Stimulated activated CD8-positive, alpha-beta memory T cell treated with anti-CD3 and anti-CD28 coated beads, Interleukin-7, amount 100 ng/mL, for 4 hours (primary cell): ENCODE measurements at places on chromosomes 16 and 17.

DNA sequence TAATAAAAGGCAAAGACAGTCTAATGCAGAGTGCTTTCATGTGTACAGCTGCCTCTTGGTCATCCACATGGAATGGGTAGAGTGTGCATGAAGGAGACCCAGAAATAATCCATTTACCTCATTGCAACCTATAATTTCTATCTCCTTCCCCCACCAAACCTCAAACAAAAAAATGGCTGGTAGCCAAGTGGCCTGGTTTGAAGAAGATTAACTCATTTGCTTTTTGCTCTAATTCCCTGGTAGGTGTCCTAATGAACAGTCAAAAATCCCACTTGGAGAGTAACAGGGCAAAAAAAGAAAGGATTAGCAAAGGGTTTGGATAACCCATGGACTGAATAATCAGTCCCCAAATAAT is 13.0 kb upstream of the LYRM9 start:
- DNase-seq = no peak

DNA sequence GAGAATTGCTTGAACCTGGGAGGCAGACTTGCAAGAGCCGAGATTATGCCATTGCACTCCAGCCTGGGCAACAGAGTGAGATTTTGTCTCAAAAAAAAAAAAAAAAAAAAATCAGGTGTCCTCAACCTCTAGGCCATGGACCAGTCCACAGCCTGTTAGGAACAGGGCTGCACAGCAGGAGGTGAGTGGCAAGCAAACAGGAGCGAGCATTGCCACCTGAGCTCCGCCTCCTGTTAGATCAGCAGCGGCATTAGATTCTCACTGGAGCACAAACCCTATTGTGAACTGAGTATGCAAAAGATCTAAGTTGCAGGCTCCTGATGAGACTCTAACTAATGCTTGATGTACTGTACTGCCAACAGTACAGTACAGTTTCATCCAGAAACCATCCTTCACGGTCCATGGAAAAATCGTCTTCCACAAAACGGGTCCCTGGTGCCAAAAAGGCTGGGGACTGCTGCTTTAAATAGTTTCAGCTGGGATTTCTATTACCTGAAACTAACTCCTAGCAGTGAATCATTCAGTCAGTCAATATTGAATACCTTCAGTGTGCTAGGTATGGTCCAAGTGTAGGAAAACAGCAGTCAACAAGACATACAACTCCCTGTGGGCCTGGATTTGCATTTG is 56.3 kb upstream of the DHX40 start:
- DNase-seq = no peak

- no peak for DNase-seq
Observed at GRCh38 chr16:4257646-4258556, 14.9 kb downstream of the TFAP4 start.

GRCh38 chr16:14286368-14287230 is 215.5 kb downstream of the MRTFB start:
- no peak for DNase-seq

DNA sequence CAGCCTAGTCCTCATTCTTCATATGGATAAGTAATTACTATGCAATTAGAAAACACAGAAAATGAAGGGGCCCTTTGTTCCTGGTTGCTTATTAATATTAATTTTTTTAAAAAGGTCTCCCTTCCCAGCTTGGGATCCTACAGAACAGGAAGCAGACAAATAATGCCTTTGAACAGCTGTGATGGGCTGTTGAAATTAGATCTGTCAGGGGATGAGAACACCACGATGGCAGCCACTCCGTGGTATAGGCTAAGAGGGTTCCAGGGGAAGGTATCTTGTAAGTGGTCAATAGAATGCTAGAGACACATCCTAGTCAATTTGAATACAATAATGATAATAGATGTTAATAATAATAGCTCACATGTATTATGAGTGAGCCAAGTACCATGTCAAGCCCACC is 83.1 kb downstream of the CCDC182 start:
- no peak for DNase-seq

GRCh38 chr17:42107597-42108576 is 4.6 kb downstream of the DHX58 start:
- peak; percentile 69 for DNase-seq

- DNase-seq = no peak
Observed at GRCh38 chr16:8655184-8655717, 19.2 kb upstream of the ABAT start.

DNA sequence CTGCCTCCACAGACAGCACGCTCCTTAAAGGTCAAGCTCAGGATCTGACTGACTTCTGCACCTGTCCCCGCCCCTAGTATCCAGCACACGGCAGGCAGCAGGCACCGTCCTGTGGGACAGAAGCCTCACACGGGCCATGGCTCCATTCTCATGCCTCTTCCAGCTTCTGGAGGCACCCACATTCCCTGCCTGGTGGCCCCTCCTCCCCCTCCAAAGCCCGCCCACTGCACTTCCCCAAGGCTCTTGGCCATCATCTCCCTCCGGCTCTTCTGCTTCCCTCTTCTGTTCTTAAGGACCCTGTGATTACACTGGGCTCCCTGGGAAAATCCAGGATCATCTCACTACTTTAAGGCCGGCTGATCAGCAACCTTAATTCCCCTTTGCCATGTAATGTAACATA is 3.5 kb downstream of the CANT1 start:
- no peak for DNase-seq

- DNase-seq = no peak
Observed at GRCh38 chr17:74298778-74299177, 24.7 kb downstream of the DNAI2 start.

DNA sequence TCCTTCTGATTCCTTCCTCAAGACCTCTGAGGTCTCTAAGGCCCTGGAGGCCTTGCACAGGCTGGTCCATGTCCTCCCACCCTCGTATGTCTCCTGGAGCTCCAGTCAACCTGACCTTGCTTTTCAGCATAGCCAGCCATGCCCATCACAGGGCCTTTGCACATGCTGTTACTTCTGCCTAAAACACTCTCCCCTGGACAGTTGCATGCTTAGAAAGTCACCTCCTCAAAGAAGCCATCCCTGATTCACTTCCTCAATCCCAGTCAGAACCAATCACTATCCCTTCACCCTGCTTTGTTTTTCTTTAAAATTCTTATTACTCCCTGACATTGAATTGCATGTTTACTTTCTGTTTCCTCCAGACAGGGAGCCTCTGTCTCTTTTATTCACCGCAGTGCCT is 322.1 kb upstream of the CCL2 start:
- no peak for DNase-seq

GRCh38 chr16:70250748-70251628 is 752 bp downstream of the EXOSC6 start:
- peak; percentile 27 for DNase-seq

DNA sequence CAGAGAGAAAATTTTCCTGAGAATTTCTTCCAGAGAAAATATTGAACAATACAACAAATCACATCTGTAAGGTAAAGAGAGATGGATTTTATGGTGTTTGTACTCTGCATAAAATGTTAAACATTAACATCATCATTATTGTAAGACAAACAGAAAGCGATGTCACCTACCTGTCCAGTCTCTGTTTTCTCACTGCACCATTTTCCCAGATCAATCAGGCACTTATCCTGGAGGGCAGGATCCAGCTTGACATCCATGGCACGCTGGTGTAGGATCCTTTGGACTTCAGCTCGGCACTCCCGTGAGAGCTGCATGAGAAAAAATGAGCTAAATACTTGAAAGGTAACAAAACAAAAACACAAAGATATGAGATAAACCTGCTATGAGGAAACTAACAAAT is 55.9 kb upstream of the CLEC18B start:
- no peak for DNase-seq

DNA sequence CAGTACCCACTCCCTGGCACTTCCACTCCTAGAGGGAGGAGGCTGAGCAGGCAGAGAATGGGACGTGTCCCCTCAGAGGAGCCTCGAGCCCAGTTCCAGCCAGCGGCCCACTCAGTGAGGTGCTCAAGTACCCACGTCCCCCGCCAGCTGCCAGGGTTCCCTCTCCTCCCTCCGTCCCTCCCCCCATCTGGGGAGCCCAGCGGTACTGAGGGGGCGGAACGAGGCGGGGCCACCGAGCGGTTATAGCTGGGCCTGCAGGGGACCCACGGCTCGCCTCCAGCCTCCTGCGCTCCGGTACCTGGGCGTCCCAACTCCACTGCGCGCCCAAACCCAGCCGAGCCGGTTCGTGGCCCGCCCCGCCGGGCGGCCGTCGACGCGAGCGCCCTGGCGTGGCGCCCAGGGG is at the start of gene NPW:
Gene NPW (plus strand): TSS at position 268 of the 403 bp plus-strand sequence.
- DNase-seq = no peak

DNA sequence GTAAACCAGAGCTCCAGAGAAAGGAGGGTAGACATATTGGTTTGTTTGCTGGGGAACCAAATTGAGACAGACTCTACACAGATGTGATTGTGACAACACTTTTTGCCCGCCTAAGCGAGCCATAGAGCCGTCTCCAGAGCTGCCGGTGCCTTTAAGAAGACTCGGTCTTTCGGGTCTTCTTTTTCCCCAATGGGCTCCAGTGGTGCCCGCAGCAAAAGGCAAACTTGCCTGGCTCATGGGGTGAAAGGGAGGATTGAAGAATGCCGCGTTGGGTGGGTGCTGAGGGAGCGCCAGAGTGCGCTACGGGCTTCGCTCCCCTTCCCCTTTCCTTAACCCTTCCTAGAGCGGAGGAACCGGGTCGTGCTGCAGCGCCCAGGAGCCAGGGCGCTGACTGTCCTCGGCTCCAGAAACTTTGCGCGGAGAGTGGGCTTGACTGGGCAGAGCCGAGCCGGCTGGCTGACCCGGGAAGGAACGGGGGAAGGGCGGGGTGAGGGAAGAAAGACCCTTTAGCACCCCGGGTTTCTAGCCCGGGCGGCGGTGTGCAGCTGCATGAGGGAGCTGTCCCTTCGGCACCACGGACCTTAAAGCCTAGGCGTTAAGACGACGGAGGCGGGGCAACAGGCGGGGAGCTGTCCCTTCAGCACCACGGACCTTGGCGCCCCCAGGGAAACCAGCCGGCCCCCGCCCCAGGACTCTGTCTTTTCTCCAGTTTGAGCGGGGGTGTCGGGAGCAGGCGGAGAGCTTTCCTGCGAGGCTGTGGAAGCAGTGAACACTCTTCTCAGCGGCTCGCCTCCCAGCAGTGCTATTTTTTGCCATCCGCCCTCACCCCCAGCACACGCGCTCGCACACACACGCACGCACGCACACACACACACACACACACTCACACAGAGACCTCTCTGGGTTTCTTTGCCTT is at the start of gene CACNG3:
Gene CACNG3 (plus strand): TSS at position 880 of the 916 bp plus-strand sequence. CDS start 420 bp downstream, outside the sequence.
- peak; percentile 11 for DNase-seq

DNA sequence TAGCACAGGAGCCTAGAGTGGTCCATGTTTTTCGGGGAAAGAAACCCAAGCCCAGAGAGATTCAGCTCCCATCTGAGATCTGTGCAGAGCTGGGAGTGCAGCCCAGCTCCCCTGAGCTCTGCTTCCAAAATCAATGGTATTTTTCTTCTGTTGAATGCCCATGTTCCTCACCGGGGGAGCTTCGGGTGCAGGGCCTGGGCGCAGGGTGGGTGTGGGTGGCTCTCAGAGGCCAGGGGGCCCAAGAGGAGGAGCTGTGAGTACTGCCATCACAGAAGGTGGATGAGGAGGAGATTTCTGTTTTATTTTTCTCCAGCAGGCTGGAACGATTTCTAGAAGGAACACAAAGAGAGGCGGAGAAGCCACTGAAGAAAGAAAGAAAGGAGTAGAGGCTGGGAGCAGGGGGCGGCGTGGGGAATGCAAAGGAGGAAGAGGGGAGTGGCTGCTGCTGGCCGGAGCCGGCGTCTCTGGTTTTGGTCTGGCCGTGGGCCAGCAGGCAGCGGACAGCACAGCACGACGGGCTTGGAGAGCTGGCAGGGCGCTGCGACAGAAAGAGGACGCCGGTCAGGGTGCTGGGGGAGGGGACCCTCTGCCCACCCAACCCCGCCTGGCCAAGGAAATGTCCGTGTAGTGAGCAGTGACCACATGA is 76.2 kb upstream of the KSR1 start:
- DNase-seq = no peak

- DNase-seq = no peak
Observed at GRCh38 chr16:3637371-3637923, 17.0 kb upstream of the DNASE1 start.

DNA sequence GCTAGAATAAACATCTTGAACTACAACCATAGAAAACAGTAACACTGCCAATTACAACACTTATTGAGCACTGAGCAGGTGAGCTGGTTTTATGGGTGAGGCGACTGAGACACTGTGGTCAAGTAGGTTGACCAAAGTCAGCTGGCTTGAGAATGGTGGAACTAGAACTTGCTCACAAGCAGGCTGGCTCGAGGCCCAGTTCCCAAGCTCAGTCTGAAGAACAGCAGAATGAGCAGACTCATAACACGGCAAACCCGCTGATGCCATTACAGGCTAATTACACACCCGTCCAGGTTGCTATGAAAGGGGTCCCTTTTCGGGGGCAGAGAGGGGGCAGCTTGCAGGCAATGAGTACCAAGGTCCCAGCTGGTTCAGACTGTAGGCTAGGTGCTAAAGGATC is 6.5 kb downstream of the ZZEF1 start:
- no peak for DNase-seq

DNA sequence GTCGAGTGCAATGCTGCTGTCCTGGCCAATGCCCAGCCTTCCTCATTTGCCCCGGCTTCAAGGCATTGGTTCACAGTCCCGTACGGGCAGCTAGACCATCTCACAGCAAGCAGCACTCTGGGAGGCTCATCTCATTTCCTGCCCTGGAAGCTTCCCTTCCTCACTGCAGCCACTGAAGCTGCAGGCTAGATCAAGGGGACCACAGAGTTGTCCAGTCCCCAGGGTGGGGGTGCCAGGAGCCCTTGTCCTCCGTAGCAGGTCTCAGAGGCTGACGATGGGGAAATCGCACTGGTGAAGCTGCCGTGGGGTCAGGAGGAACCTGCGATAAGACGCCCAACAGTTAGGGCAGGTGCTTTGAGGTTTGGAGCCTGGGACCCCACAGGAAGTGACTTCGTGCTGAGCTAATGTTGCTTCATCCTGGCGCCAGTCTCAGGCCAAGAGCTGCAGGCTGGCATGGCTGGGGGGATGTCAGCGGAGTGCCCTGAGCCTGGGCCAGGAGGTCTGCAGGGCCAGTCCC is at the start of gene SPNS3:
Gene SPNS3 (plus strand): TSS at position 426 of the 517 bp plus-strand sequence. CDS start 28 bp downstream, at position 454.
- peak; percentile 12 for DNase-seq

DNA sequence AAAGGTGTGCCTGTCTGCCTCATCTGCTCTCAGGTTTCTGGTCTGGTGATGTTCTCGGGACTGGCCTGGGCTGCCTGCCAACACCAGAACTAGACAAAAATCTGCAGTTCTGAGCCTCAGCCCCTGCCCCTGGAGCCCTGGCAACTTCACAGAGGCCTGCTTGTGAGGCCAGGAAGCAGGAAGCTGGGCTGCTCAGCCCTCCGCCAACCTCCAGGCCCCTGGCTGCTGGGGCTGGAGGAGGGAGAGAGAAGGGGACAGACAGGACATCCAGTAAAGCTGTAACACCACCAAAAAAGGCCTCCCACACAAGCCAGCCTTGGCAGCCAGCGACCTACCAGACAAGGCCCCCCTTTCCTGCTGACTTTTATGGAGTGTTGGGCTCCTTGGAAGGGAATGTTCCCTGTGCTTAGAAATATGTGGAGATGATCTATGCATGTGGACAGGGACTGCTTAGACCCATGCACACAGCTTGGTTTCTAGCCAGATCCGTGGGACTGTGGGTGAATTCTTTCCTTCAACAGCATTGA is 157.6 kb downstream of the XYLT1 start:
- DNase-seq = no peak

GRCh38 chr16:13945744-13946485 is 26.0 kb downstream of the ERCC4 start:
- no peak for DNase-seq
